ENCODE measurements at places on chromosomes 3 and 15.

GRCh38 chr3:126423191-126424038, 28.7 kb downstream of the CFAP100 start:
- no peak for DNase-seq

DNA sequence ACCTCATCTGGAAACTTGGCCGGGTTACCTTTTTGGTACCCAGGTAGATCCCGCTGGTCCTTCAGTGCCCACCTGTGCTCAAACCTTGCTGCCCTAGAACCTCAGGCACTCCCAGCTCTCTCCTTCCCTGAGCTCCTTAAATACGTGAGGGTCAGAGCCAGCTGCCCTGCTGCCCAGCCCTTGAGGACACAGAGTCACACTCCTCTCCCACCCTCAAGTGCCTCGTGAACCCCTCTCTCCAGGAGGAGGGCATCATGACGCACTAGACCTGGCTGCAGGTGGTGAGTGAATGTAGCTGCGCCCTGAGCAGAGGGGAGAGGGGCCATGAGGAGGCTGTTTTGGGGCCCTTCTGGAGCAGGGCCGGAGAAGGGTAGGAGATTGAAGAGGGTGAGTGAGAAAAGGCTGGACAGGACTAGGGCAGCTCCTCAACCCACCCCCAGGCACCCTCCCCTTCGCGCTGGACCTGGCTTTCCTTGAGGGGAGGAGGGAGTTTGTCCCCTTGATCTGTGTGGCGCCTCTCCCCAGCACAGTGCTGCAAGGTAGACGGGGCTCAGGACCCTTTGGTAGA, 941 bp downstream of the SLC12A8 start:
- no peak for DNase-seq

DNA sequence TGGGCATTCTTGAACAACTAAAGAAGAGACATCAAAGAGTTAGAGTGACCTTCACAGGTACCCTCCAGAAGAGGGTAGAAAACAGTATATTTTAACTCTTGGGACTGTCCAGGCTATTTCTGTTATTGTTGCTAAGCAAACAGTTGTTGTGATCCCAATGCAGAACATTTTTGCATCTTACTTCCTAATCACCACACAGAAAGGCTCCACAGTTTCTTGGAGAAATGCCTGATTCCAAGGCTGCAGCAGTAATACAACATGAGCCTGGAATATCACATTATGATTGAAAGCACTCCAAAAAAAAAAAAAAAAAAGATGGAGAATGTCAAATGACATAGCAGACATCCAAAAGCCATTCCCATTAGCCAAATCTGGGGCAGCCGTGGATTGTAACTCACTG, 195.6 kb downstream of the CTNNB1 start:
- peak; percentile 56 for DNase-seq

DNA sequence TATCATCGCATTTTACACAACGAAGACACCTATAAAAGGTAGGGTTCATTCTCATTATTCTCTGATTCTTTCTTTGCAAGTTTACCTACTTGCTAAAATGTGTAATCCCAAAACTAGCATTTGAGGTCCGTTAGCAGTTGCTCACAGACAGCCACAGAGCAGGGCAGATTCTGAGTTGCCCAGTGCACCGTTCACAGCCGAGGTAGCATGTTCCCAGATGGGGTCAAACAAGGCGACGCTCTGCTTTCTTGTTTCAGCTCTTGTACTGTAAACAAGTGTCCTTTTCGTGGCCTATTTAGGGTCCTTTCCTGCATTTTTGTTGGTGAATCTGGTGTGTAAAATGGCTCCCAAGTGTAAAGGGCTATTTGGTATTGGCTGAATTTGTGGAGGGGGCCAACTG, 3.1 kb downstream of the PPP1R2 start:
- DNase-seq = no peak

DNA sequence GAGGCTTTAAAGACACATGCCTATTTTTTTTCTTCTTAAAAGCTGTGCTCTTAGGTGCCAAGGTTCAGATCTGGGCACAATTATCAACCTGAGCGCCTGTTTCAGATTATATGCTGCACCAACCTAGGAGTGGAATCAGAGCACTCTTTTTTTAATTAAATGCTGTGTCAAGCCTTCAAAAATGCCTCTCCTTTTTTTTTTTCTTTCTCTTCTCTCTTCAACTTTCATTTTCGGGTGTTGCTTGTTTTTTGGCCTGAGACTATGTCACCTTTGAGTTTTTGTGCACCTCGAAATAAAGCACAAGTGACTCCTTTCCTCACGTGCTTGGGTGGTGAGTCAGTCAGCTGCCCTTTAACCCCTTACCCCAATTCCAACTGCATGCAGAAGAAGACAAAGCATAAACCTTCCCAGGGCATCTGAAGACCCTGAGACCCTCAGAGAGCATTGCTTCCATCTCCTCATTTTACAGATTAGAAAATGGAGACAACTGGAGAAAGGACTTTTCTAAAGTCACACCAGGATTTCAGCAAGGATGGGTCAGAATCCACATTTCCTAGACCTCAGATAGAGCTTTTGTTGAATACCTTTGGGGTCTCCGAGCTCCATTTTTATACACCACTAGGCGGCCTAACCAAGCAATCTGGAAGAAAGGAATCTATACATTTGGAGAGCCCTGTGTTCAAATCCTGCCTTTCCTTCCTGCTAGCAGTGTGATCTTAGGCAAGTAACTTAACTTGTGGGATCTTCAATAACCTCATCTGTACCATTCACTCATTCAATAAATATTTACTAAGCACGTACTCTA, 631 bp upstream of the PRICKLE2 start:
- DNase-seq = no peak

DNA sequence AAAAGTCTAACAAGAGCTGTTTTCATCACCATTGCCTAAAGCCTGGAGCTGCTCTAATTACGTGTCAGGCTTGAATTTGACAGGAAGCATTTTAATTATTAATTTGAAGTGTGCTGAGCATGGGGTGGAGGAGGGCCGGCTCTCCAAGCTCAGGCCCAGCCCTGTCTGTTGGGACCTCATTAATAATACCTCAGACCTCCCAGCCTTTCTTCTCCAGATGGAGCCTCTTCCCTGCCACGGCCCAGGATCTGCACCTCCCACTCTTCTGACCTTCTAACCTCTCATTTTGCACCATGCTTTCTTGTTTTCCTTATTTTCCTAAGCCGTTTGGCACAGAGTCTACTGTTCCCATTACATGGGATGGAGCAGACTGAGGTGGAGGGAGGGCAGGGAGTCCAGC, 30.0 kb downstream of the INSYN1 start:
- DNase-seq = no peak

DNA sequence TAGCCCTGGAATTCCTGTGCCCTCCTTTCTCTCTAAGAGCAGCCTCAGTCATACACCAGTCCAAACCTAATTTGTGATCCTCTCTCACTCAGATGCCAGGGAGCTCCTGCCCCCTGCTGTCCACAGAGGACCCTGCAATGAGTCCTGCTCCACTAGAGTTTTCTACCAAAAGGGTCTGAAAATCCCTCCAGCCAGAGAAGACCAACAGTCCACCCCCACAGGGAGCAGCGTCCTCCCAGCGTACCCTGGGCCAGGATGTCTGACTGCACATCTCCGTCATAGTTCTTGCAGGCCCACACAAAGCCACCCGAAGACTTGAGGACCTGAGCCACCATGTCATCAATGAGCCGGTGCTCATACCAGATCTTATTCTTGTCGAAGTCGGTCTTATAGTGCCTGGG, 15.4 kb downstream of the IDH2 start:
- no peak for DNase-seq

- DNase-seq = no peak
Measured at GRCh38 chr15:69947394-69947793, 150.3 kb downstream of the TLE3 start.

DNA sequence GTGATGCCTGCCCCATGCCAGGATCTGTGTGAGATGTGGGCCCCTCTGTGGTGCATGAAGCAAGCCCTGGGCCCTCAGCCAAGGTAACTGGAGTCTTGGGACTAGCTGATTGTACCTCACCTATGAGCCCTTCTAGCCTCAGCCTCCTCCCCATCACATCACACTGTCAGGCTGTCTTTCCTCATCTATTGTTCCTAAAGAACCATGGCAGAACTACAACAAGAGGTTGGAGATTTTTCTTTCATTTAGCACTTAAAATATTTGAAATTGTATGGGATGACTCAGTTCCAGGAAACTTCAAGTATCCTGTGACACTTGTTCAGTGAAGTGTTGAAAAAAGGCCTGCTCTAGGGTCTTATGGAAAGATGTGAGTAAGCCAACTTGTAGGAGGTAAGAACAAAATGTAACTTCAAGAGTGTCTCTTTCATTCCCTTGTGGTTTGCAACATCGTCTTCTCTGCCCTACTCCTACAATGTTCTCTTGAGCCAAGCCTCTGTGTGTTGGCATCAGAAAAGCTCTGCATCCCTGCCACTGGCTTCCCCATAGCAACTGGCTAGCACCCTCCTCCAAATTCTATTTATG, 58.7 kb upstream of the TIPARP start:
- no peak for DNase-seq

DNA sequence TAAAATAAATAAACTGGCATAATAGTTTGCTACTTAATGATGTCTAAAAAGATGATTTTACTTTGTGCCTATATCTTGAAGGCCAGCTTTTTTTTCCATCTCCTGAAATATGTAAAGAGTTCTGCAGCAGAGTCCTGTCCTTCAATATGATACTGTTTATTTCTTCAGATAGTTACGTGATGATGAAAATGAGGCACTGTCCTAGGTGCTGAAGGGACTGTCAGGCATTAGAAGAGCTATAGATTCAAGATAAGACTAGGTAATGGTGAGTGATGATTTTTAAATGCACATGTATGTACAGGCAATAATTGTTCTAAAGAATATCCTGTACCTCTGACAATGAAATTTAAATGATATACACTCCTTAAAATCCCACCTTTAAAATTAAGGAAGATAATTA, 326.9 kb upstream of the DNAJC19 start:
- DNase-seq = peak; percentile 19

DNA sequence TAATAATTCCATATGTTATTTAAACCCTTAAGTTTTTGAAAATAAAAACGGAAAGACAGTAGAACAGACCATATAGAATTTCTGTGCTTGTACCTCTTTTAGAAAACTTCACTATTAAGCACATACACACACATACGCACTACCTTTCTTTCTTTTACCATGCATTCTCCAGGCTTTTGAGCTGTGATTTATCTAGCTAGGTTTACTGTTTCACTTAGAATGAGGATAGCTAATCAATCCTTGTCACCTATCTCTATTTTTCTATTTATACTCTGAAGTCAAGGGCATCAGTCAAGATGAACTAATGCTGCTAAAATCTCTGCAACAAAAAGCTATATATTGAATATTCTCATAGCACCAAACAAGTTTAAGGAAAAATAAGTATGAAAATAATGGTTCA, 43.2 kb downstream of the GOLIM4 start:
- DNase-seq = no peak

GRCh38 chr15:57220205-57220604, 156.1 kb upstream of the CGNL1 start:
- DNase-seq = peak; percentile 92

GRCh38 chr3:169992781-169993180, 26.2 kb downstream of the SEC62 start:
- no peak for DNase-seq
